ENCODE measurements at places on chromosomes 7 and 10.
A peak's percentile ranks its signal among the peaks of the same experiment; 100 is the strongest.

DNA sequence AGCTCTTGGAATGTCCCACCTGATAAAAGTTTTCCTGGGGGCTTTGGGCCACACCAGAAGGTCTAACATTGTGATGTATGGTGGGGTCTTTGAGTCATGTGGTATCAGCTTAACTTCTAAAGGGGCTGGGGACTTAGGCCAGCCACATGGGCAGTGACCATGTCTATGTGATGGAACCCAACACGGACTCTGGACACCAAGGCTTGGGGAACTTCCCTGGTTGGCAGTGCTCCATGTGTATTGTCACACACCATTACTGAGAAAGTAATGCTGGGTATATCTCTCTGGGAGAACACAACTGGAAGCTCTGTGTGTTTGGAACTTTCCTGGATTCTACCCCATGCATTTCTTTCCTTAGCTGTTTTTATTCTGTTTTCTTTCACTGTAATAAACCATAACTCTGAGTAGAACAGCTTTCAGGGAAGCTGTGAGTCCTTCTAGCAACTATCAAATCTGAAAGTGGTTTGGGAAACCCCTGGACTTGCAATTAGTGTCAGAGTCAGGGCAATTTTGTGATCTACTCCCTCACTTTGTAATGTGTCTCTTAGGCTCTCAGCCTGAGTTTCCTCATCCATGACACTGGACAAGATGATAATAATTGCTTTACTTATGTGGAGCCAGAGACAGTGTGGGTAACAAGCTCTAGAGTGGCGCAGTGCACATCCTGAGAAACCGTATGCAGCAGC is 28.4 kb upstream of the AGK start:
- DNase-seq, result no peak

- no peak for DNase-seq
Measured at GRCh38 chr10:127877116-127877515, 15.6 kb downstream of the CLRN3 start.

GRCh38 chr10:35307297-35307696 is 29.0 kb upstream of the CCNY start:
- no peak for DNase-seq

DNA sequence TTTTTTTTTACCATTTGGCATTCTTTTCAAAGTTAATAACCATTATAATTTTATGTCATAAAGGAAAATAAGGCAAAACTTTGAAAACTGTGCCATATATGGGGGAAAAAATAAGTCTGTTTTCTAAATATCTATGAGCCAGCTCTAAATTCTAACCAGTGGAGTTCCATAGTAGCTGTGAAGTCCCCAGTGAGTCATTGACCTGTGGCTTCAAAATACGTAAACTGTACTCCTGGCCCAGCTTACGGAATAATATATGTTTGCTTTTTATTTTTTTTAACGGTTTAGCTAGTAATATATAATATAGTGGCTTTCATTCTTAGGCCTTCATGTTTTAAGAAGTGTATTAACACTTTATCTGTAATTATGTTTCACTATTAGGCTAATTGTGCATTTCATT is 20.5 kb downstream of the ZRANB1 start:
- no peak for DNase-seq

GRCh38 chr7:4835398-4836205 is 26.2 kb downstream of the PAPOLB start:
- DNase-seq, result no peak

GRCh38 chr10:66941491-66941890 is 15.7 kb downstream of the LRRTM3 start:
- DNase-seq, result no peak

- no peak for DNase-seq
Measured at GRCh38 chr10:57979491-57979890, 288.2 kb downstream of the IPMK start.

GRCh38 chr7:32935558-32935957 is 21.7 kb upstream of the FKBP9 start:
- no peak for DNase-seq

GRCh38 chr7:90668992-90669391 is 72.9 kb downstream of the CDK14 start:
- DNase-seq, result no peak

DNA sequence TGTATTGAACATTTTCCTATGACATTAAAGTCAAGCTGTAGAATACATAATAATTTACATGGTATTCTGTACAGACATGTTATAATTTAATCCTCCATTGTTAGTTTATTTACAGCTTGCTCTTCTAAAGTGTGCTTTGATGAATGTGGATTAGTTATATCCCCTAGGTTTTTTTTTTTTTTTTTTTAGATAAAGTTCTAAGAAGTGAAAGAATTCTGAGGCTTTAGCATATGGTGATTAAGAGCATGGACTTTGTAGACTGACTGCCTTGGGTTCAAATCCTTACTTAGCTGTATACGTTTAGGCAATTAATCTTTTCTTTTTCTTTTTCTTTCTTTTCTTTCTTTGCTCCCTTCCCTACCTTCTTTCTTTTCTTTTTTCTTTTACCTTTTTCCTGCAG is 44.9 kb downstream of the MKLN1 start:
- DNase-seq, result no peak

GRCh38 chr7:107078517-107078966 is 34.0 kb downstream of the PRKAR2B start:
- no peak for DNase-seq

- DNase-seq, result no peak
Measured at GRCh38 chr10:42783181-42783549, 570 bp downstream of the BMS1 start.

DNA sequence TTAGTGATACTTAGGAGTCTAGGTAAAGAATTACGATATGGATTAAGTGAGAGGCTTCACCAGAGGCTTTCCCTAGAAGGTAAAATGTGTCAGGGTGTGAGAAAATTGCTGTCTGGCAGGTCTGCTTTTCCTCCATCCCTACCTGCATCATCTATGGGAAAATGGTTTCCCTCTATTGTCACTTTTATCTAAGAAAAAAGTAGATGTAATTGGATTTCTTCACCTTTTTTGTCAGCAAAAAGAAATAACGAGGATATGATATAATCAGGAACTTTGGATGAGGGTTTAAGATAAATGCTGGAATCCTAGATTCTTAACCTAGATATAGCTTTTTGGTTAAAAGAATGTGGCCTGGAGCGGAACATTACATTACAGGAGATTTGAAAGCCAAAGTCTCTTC is 146.1 kb downstream of the MAGI2 start:
- DNase-seq, result no peak

- DNase-seq, result no peak
Measured at GRCh38 chr10:100759331-100759730, 13.9 kb downstream of the PAX2 start.

DNA sequence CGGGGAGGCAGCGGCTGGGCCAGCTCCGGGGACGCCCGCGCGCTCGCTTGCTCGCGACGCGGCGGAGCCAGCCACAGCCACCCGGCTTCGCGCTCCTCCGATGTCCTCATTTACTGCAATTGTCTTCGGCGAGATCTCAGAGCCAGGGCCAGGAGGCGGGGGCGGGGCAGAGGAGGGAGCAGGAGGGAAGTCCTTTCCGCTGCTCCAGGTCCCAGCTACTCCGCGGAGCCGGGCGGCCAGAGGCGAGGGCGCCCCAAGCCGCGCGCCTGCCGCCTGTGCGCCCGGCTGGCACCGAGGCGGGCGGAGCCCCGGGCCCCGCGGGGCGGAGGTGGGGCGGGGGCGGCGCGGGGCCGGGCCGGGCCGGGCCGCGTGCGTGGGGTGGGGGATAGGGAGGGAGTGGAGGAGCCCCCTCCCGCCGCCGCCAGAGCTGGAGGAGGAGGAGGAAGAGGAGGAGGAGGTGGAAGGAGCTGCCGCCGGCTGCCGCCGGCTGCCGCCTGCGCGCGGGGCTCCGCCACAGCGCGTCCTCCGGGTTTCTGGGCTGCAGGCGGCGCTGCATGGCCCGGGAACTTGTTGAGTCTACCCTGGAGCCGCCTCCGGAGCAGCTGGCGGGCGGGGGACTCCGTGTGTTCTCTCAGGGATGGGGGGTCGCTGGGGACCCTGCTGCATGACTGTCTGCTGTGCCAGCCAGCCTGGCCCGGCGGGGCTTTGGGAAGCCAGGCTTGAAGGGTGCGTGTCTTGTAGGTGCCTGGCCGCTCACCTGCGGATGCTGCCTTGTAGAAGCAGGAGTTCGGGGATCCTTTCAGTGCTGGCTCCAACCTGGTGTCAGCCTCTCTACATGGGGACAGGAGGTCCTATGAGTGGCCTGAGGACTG is at the start of gene INSYN2A:
Gene INSYN2A, minus strand, starts transcription at position 310 of the 872 bp plus-strand sequence. CDS start 20,196 bp downstream, outside the sequence.
- no peak for DNase-seq

DNA sequence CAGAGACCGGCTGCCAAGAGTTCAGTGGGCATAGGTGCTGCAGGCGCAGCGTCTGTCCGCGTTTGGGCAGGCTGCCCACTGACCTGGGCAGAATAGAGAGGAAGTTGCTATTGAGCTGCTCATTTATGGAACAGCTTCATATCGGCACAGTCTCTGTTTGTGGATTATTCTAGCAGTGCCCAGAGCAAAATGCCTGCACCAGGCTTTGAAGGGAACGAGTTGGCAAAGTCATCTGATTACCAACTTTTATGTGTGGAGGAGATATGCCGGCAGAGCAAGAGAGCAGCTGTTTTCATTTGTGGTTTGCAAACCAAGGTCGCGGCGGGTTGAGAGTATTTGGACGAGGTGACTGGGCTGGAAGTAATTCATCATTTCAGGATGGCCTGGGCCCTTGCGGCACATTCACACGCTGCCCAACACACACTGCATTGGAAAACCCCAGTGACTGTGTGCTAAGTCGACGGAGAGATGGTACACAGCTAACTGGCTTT is 228.5 kb downstream of the TCERG1L start:
- no peak for DNase-seq

- DNase-seq, result no peak
Measured at GRCh38 chr10:37582237-37582636, 275.2 kb downstream of the ZNF248 start.

GRCh38 chr10:71272056-71272771 is 46.8 kb upstream of the SLC29A3 start:
- DNase-seq, result no peak

- DNase-seq, result no peak
Measured at GRCh38 chr7:54705436-54705835, 53.6 kb downstream of the SEC61G start.

- DNase-seq, result no peak
Measured at GRCh38 chr7:85061456-85061855, 125.4 kb downstream of the SEMA3D start.

DNA sequence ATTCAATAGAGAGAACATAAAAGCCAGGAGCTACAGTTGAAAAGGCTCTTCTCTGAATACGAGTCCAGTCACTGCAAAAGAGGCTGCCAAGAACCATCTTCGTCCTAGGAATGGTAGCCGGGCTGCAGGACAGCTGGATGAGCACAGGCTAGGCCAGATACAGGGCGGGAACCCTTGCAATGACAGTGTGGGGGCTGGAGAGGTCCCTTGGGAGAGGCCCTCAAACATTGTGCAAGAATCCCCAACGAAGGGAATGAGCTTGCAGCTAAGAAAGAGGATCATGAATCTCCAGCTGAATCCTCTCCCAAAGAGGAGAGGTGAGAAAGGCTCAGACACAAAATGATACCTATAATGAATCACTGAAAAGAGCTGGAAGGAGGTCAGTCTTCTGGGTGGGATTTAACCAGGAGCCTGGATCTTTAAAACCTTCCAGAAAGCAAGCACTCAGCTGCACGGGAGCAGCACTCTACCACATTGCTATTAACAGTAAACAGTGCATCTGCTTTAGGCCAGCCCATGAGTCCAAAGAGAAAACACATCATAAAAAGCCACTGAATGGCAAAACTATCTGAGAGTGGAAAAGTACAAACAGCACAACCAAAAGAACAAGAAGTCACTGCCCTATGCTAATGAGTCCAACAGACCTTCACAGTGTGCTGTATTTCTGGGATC is 287.9 kb downstream of the TNS3 start:
- no peak for DNase-seq

DNA sequence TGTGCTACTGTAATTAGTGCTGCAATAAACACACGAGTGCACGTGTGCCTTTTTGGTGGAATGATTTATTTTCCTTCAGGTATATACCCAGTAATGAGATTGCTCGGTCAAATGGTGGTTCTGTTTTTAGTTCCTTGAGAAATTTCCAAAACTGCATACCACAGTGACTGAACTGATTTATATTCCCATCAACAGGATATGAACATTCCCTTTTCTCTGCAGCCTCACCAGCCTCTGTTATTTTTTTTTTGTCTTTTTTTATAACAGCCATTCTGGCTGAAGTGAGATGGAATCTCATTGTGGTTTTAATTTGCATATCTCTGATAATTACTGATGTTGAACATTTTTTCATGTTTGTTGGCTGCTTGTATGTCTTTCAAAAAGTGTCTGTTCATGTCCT is 922.9 kb upstream of the LRRN3 start:
- no peak for DNase-seq

GRCh38 chr10:132447446-132448247 is 50.6 kb downstream of the PWWP2B start:
- peak; percentile 72 for DNase-seq

GRCh38 chr10:128048819-128049210 is 77.4 kb downstream of the MKI67 start:
- no peak for DNase-seq

DNA sequence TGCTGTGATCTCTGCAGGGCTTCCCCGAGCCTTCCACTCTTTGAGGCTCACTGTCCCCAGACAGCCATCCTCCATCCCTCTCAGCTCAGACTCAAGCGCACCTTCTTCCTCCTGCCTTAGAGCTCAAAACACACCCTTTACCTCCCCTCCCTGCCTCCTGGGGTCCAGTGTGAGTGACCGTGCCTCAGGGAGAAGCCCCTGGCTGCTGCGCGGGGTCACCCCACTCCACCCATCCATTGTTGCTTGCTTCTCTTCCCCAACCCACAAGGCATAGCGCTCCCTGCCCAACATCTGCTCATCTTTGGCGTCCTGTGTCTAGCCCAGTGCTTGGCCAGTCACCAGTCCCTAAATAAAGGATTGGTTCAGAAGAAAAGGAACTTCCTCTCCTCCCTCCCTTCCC is 170.3 kb downstream of the TCERG1L start:
- DNase-seq, result no peak

GRCh38 chr7:101932083-101932482 is 114.7 kb downstream of the CUX1 start:
- no peak for DNase-seq

DNA sequence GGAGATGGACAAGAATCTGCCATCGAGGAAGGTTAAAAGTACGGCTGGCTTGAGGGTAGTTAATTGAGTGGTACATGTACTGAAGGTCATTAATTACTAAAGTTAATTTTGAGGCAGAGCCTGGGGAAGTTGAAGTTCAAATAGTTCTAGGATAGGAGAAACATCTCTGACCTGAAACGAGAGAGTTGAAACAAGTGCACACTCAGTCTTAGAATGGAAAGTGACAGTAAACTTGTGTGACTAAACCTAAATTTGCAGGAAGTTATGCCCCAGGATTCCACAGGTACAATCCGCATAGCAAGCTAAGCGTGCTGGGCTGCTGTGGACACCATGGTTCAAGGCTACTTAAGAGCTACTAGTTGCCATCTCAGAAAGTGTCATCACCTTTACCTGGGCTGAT is 209.9 kb downstream of the CHCHD3 start:
- DNase-seq, result no peak

- no peak for DNase-seq
Measured at GRCh38 chr10:132487241-132488135, 50.1 kb upstream of the INPP5A start.

GRCh38 chr10:105148921-105149320 is 507.8 kb downstream of the SORCS3 start:
- no peak for DNase-seq

Measured in naive thymus-derived CD8-positive, alpha-beta T cell (primary cell).